ENCODE measurements at places on chromosomes 5 and 9.

DNA sequence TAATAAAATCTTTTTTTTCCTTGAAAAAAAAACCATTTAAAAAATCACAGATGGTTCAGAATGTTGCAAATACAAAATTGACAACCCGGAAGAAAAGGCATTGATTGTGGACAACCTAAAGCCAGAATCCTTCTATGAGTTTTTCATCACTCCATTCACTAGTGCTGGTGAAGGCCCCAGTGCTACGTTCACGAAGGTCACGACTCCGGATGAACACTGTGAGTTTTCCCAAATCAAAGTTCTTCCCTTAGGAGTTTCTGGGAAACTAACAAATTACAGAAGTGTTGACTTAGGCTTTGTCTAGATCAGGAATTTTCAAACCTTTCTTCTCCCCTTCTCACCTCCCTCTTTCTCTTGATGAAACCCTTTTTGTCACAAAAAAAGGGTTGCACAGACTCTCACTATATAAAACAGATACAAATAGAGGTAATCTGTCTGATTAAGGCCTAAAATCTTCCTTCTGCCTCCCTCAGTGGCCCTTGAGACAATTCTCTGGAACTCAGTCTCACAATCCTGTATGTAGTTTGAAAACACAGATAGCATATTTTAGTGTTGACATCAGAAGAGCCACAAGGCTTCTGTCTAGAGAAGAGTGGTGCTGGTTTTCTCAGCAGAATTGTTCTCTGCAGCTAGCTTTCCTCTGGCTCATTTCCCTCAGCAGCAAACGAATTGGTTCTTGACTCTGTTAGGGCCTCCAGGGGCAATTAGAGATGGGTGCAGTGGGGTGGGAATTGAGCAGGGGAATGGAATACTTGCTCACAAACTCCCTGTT, 79.5 kb downstream of the OSMR start:
- no peak for DNase-seq

- no peak for DNase-seq
Measured at GRCh38 chr5:167798448-167798847, 493.0 kb upstream of the WWC1 start.

DNA sequence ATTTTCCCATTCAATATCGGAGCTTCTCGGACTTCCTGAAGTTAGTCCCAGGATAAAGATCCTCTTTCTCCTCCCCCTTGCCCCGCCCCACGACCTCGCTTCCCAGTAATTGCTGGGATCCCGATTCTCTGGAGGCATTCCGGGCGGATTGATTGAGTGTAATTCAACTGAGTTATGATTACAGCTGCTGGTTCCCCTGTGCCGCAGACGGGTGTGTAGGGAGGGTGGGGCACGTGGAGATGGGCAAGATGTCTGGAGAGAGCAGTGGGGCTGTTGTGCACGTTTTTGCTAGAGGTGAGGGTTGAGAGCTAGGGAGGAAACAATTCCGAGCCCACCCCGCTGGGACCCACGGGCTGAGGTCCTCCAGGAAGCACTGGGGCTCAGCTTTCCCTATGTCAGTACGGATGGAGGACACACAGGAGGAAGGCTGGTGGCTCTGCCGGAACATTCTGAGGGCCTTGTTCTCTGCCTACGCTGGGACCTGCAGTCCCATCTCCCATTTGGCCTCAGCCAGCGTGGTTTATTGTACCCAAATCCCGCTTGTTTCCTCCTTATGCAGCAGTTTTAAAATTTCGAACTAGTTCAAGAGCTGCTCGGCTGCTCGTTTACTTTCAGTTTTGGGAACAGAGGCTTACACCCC, 2.4 kb upstream of the DMRT2 start:
- DNase-seq, result no peak

DNA sequence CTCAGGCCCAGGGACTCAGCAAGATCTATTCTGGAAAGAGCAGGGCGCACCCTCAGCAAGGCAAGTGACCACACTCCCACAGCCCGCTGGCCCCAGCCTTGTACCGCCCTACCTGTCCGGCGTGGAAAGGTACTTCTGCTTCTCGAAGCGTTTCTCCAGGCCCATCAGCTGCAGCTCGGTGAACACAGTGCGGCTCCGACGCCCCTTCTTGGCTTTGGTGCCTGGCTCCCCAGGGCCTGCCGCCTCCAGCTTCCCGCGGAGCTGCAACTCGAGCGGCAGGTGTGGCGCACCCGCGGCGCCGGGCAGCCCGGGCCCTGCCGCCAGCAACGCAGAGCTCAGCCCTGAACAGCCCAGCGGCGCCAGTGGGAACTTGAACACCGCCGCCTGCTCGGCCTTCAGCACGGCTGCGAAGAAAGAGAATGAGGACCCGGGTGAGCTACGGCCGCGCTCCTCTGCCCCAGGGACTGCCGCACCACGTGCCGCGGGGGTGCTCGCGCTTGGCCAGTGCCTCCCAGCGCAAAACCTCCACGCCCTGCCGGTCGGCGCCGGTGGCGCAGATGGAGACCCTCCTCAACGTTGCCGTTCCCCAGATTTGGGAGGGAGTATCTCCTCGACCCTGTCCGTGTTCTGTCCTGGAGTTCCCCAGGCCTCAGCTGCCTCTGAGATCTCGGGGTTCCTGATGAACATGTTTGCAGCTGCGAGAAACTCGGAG, 2.2 kb downstream of the BARX1 start:
- DNase-seq, result no peak

- no peak for DNase-seq
Measured at GRCh38 chr9:23811633-23812032, 14.4 kb downstream of the ELAVL2 start.

Data from activated CD4-positive, CD25-positive, alpha-beta regulatory T cell treated with anti-CD3 and anti-CD28 coated beads, Interleukin-2, amount 50 U/mL, for 72 hours (primary cell).